Esophagus mucosa (tissue), 1 donor: ENCODE measurements at places on chromosomes 5 and 9. TPM values are rescaled to one million over a fixed set of nuclear protein-coding genes. Genes with fewer than 3 reads are reported as not detected.

The CATSPER3 gene
- 0.40 TPM for total RNA-seq

The TNFSF8 gene
- total RNA-seq, result 0.20 TPM

The HAVCR1 gene
- not detected for total RNA-seq

The PRRX2 gene
- 1.5 TPM for total RNA-seq

The IFNA13 gene
- total RNA-seq, result not detected

The SCGB3A2 gene
- total RNA-seq, result not detected
